ENCODE measurements at places on chromosomes 1 and 21.

GRCh38 chr1:111032295-111032897, 68.7 kb upstream of the LRIF1 start:
- no peak for DNase-seq

- DNase-seq: no peak
Measured at GRCh38 chr1:66274634-66275033, 259.3 kb upstream of the SGIP1 start.

- no peak for DNase-seq
Measured at GRCh38 chr1:20609541-20609940, 20.6 kb downstream of the CDA start.

- DNase-seq: no peak
Measured at GRCh38 chr1:240912821-240913220, 300.9 kb upstream of the GREM2 start.

GRCh38 chr1:233340966-233341516, 13.5 kb downstream of the MAP3K21 start:
- no peak for DNase-seq

DNA sequence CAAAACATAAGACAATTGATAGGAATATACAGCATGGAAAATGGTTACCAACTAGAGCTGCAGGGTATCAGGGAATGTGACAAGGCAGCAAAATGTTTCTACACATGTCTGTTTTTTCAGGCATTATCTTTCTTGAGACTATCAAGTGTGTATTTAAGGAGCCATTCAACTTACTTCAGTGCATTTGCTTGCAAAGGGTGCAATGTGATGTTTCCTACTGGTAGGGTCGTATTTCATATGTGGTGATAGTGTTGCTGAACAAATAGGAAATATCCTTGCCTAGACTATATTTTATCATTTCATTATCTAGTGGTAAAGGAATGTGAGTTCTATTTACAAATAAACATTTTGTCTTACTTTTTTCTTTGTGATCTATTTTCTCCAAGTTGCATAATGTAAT, 42.4 kb downstream of the PTPRC start:
- no peak for DNase-seq

- DNase-seq: no peak
Measured at GRCh38 chr1:1167841-1168450, 5.7 kb upstream of the TTLL10 start.

Data from liver (tissue), 10 donors.